ENCODE measurements at places on chromosomes 2 and 18.

- no peak for DNase-seq
Observed at GRCh38 chr2:96856776-96857666, 795 bp downstream of the ANKRD39 start.

DNA sequence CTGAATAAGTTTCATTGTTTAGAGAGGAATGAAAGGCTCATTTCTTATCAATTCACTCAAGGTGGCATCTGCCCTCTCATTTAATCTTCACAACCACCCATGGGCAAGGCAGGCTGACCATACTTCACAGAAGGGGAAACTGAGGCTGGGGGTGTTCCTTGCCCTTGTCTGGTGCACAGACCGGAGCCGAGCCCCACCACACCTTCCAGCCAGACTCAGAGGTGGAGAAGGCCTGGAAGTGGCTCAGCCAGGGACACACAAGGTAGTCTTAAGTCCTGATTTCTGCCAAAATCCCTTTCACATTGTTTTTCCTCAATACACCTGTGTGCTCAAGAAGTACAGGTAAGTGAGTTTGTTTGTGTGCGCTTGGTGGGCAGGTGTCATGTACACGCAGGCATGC is 111.9 kb upstream of the TEX51 start:
- DNase-seq, result no peak

GRCh38 chr18:13378150-13378549 is 159.6 kb downstream of the LDLRAD4 start:
- no peak for DNase-seq

DNA sequence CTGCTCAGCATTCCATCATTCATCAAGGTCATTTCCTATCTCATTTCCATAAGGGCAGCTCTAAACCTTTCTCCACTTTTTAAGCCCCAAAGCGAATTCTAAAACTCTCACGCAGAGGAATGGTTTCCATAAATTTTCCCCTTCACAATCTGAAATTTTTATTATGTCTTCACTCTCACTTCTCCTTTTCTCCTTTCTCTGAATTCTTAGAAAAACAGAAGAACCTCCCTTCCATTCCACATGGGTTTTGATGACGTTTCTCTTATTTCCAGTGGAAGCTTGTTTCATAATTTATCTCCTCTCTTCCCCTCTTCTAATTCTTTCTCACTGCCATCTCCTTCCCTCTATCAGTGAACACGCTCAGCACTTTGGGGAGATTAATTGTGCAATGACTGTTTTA is 97.3 kb downstream of the SPATS2L start:
- no peak for DNase-seq

DNA sequence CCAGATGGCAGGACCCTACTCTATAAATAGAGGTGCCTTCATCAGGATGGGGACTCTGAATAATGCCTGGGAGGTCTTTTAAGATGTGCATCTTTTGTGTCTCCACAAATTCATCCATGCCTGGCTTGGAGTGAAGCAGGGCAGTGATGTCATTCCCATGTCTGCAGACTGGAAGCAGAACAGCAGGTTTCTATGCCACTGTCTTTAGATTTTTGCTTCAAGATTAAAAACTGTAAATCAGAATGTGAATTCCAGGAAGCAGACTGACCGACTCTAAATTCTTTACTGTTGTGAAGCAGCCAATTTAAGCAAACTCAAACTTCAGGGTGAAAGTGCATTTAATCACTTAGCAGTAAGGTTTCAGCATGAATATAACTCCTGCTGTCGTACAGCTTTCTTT is 159.3 kb downstream of the SCG2 start:
- DNase-seq, result no peak

Data from stimulated activated CD4-positive, alpha-beta T cell treated with anti-CD3 and anti-CD28 coated beads, Interleukin-1b, Interleukin-23, amount 100 ng/mL, for 1 hour (primary cell).